Activated CD8-positive, alpha-beta memory T cell treated with anti-CD3 and anti-CD28 coated beads for 4 hours (primary cell): ENCODE measurements at places on chromosomes 11 and 22.

DNA sequence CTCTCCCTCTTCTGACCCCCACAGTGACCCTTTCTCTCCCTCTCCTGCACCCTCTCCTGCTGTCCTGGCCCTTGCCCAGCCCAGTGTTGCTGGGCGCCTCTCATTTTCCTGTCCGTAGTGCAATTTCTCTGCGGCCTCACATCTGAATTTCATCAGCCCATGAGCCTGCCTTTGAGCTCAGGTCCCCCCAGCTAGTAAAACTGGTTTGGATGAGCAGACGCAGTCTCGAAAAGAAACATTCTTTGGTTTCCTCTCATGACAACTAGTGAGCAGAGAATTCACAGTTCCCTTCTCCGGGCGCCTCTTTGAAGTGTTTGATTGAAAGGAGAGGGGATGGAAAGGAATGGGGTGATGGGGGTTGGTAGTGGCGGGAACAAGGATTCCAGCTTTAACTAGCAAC lies 126.0 kb upstream of the CADM1 start:
- no peak for DNase-seq

- DNase-seq = no peak
Measured at GRCh38 chr22:22789922-22790845, 97.4 kb upstream of the IGLL5 start.

GRCh38 chr22:45688600-45689080 lies 17.0 kb downstream of the ATXN10 start:
- no peak for DNase-seq

DNA sequence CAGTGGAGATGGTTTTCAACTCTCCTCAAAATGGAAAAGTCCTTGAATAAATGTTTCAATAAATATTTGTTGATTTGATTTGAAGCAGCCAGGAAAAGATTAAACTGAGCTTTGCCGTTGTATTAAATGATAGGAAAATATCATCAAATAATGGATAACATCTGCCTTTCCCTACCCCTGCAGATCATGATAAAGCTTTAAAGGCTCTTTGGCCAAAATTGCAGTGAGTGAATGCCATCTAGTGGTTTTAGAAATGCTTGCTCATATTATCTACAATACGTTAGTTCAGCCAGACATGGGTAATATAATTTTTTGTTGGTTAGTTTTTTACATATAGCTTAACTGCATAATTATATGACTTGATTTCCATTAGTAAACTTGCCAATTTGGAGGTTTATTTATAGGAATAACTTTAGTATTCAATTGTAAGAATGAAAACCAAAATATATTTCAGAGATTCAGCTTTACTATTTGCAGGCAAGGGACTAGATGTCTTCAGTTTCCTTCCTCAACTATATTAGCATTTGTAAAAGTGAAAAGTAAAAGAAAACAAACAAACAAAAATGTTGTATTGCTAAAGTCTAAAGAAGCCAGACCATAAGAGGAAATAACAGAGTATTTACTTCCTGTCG lies 159.2 kb downstream of the MSANTD4 start:
- DNase-seq = no peak

GRCh38 chr11:106625566-106625965 lies 392.7 kb downstream of the GUCY1A2 start:
- no peak for DNase-seq

DNA sequence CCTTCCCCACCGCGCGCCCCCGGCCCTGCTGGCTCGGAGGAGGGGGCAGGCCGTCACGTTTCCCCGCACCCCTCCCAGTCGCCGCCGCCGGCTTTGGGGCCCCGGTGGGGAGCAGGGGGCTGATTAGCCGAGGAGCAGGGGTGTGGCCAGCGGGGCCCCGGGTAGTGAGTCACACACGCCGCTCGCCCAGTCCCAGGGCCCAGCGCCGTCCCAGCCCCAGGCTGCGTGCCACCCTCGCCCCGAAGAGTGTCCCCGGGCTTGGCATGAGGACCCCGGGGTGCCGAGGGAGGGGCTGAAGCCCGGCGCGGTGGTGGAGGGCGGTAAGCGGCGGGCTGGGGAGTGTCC lies 34.4 kb downstream of the PRDM11 start:
- DNase-seq = peak; percentile 6

DNA sequence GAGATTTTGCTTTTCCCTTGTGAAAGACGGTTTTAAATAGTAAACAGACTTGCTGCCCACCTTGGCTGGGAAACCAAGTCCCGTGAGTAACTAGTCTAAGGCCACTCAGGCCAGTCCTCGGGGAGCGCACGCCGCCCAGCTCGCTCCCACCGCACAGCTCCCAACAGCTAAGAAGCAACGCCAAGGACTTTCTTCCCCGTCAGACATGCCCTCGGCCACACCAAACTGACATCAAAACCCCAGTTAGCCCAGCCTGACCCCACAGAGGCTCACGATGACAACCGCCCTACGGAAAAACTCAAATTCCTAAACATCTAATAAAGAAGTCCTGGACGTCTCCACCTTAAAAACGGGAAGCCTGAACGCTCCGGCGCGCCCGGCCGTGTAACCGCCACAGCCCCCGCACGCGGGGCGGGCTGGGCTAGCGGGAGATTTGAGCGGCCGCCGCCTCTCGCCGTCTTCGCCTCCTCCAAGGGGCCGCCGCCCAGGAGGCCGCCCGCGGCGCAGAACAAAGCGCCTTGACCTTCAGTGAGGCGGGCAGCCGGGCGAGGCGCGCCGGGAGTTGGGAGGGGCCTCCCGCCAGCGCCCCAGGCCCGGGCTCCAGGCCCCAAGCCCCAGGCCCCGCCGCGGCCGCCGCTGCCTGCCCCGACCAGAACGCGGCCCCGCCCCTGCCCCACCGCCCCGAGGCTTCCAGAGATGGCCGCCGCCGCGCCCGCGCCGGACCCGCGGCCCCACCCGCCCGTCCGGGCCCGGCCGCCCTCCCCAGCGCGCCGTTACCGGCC lies 486 bp downstream of the NAP1L4 start:
- DNase-seq = no peak

GRCh38 chr11:2929531-2929949 lies 320 bp upstream of the PHLDA2 start:
- DNase-seq = peak; percentile 17

GRCh38 chr22:39475337-39475736 lies 18.5 kb downstream of the MGAT3 start:
- DNase-seq = no peak

DNA sequence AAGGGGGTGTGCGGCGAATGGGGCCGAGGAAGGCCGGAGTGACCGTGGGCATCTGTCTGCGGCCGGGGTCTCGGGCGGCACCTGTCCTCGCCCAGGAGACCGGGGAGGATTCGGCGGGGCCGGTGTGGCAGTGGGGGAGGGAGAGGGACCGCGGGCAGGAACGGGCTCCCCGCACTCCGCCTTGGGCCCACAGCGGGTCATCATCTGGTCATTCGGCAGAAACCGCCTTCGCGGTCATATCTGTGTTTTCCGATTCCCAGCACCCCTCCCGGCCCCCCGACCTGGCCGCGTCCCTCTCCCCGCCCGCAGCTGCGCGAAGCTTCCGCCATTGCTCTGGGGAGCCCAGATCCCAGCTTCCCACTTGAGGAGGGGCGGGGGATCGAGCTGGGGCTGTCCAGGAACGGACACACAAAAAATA lies 824 bp upstream of the CBX6 start:
- no peak for DNase-seq

GRCh38 chr11:73465871-73466270 lies 89.7 kb downstream of the RELT start:
- DNase-seq = no peak

GRCh38 chr11:85697747-85698146 lies 11.8 kb upstream of the CCDC89 start:
- DNase-seq = no peak

GRCh38 chr11:86108890-86109638 lies 40.2 kb upstream of the PICALM start:
- DNase-seq = no peak

DNA sequence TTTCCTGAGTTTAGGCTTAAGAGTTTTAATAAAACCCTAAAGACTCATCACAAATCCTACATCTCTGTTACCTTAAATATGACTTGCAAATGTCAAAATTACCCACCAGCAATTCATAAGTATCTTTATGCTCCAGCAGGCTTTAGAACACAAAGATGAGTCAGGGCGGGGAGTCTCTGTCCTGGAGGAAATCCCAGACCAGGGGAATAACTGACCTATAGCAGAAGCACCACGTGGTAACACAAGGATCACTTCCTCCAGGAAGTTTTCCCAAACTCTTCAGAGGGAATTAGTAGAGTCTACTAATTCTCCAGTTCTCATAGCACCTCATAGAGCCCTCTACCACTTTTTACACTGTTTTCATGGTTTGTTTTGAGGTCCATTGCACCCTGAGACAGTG lies 217.0 kb downstream of the NAV2 start:
- DNase-seq = no peak

DNA sequence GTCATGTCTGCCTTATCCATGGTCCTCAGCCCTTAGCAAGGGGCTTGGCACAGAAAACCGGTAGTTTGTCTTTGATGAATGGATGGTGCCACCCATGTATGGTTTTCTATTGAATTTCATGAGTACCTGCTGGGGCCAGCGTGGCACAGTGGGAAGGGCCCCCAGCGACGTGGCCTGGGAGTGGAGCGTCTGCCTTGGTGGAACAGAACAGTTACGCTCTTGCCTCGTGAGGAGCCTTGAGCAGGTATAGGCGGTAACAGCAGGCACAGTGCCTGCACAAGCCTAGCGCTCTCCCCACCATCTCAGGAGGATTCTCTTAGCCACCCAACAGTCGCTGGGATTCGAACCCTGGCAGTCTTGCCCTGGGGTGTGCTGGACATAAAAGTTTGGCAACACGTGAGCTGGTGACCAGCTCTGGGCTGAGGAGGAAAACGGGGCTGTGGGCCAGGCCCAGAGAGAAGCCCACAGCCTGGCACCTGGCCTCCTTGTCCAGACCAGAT lies 3.0 kb upstream of the SSH3 start:
- DNase-seq = no peak

DNA sequence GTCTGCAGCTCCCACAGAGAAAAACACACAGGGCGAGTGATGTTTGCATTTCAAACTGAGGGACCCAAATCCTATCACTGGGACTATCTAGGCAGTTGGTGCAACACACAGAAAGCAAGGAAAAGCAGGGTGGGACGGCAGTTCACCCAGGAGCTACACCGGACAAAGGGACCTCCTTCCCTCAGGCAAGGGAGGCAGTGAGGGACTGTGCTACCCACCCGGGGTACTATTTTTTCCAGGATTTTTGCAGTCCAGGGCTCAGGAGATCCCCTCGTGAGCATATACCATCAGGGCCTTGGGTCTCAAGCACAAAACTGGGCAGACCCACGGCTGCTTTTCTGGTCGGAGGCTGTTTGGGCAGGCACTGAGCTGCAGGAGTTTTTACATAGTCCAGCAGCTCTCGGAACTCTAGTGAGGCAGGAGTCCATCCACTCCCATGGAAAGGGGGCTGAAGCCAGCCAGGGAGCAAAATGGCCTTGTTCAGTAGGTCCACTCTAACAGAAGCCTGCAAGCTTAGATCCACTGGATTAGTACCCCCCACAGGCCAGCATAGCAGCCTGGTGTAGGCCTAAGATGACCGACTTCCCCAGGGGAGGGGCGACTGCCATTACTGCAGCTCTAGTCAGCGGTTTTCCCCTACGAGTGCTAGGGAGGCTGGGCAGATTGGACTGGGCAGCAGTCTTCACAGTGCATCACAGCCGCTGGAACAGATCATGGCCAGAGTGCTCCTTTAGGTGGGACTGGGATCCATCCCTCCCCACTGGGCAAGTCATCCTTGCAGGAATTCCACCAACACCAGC lies 28.2 kb downstream of the CARD18 start:
- no peak for DNase-seq

GRCh38 chr11:2210366-2211112 lies 38.9 kb upstream of the TH start:
- DNase-seq = no peak

- DNase-seq = no peak
Measured at GRCh38 chr11:72454791-72455190, 20.5 kb upstream of the CLPB start.

DNA sequence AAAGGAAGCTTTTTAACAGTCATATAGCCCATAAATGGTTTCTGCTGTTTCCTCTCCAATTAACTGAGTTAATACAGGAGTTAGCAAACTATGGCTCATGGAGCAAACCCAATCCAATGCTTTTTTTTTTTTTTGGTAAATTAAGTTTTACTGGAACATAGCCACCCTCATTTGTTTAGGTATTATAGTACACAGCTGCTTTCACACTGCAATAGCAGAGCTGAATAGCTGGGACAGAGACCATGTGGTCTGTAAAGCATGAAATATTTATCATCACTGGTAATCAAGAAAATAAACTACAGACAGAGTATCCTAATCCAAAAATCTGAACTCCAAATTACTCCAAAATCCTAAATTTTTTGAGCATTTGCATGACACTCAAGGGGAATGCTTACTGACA lies 53.7 kb downstream of the RDX start:
- DNase-seq = no peak

- no peak for DNase-seq
Measured at GRCh38 chr11:38824573-38824972, 2226.5 kb upstream of the RAG2 start.

GRCh38 chr11:46207270-46207669 lies 70.2 kb upstream of the CREB3L1 start:
- no peak for DNase-seq

- no peak for DNase-seq
Measured at GRCh38 chr11:114251815-114252337, 44.3 kb upstream of the NNMT start.

DNA sequence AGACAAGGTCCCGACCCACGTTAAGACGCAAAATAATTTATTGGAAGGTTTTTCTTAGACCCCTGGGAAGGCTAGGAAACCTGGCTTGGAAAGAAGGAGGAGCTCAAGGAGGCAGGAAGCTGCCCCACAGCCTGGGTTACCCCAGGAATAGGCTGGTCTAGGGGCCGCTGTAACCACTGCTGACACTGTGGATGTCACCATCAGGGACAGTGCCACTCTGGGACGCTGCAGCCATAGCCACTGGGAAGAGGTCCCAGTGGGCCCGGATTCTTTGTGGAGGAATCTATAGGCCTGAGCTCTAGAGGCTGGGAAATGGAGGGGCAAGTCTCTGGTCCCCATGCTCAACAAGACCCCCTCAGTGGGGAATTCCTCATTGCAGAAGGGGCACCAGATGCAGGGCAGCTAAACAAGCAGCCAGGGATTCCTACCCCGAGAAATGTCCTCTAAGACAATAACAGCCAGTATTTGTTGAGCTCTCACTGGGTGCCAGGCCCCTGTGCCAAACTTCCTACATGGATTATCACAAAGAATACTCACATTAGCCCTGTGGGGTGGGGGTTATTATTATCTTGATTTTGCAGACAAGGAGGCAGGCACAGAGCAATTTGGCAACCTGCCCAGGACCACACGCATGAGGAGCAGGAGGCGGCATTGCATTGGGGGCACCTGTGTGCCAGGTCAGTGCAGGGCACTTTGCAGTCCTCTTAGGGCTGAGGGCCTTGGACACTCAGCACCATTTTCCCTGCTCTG lies 19.5 kb upstream of the CHKA start:
- DNase-seq = no peak

GRCh38 chr22:30717331-30717921 lies 22.8 kb downstream of the OSBP2 start:
- DNase-seq = no peak

GRCh38 chr22:50118557-50119168 lies 28.9 kb downstream of the MOV10L1 start:
- DNase-seq = no peak

DNA sequence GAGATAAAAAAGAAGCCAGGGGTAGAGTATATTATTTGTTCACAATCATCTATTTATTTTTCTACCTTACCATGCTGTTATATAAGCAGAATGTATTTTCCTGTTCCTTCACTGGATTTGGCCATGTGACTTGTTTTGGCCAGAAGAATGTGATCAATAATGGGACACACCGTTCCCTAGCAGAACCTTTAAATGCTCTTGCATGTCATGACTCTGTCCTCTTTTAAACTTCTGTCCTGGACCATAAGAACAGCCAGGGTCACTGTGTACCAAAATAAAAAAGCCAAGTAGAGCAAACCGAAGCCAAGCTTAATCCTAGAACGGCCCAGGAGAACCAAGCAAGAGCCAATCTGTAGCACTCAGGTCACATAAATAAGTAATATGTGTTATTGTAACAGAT lies 1682.4 kb downstream of the LRRC4C start:
- DNase-seq = no peak
